Activated CD8-positive, alpha-beta memory T cell treated with anti-CD3 and anti-CD28 coated beads for 4 hours (primary cell): ENCODE measurements at places on chromosomes 6 and 20.

- DNase-seq, result no peak
Observed at GRCh38 chr20:47263465-47264084, 92.9 kb downstream of the ZMYND8 start.

DNA sequence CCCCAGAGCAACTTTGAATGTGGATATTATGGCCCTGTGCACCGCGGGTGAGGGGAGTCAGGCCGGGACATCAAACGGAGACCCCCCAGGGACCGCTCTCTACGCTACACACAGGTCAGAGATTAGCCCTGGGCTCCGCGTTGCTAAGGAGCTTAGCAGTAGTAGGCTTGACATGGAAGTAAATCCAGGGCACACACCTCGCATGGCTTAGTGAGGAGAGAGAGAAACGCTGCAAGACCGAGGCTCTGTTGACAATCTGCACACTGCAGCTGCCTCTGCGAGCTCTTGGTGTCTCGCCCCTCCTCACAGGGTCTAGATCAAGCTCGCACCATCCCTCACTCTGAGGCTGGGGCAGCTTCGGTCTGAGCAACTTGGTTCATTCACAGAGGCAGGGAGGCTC lies 116.1 kb upstream of the CDH4 start:
- no peak for DNase-seq

GRCh38 chr6:106553440-106553839 lies 75.9 kb downstream of the RTN4IP1 start:
- no peak for DNase-seq

DNA sequence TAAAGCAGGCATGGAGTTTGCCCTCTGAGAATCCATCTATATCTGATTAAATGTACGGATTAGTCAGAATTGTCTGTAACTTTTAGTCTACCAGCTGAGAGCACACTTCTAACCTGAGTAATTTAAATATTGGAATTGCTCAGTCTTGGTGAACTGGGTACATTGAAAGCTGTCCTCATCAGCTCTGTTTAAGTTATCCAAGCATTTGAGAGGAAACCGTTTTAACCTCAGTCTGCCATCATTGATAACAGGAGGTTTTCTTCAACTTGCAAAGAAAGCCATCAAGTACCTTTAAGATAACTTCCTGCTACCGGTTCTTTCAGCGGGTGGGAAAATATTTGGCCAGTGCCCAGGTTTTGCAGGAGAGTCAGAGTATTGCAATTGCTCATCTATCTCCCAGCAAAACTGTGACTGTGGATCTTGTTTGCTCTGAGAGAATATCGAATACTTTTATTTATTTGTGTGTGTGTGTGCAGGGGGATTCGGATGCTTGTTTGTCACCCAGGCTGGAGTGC lies 31.1 kb upstream of the F13A1 start:
- no peak for DNase-seq

DNA sequence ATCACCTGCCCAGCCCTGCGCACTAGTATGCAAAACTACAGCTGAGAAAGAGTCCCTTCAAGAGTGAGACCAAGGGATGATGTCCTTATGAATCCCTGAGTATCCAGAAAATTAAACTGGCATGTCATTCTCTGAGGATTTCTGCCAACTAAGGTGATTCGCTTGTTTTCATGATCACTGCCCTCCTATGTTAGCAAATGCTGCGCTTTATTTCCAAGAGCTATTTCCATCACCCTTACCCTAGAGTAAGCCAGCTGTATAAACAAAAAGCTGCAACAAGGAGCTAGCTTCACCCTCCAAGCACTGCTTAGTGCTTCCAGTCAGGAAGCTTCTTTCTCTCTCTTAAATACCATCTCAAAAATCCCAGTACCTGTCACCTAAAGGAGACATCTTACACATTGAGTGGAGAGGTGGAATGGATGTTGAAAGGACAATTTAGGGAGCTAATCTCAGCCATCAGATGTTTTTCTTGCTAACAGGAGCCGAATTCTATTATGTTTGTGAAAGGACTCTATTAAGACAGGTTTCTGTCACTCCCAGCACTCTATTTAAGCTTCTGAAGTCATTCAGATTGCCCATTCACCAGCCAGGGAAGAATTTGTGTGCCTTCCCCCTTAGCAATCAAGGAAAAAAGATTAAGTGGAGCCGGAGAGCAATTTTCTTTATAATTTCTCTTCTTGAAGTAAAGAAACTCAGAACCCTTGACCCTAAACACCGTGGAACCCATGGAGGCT lies 322.2 kb downstream of the NRN1 start:
- no peak for DNase-seq

- no peak for DNase-seq
Observed at GRCh38 chr20:20568604-20569205, 143.7 kb downstream of the RALGAPA2 start.
